ENCODE measurements at places on chromosomes 6 and 20.

- no peak for DNase-seq
Observed at GRCh38 chr20:45495501-45495941, 19.9 kb downstream of the SPINT3 start.

DNA sequence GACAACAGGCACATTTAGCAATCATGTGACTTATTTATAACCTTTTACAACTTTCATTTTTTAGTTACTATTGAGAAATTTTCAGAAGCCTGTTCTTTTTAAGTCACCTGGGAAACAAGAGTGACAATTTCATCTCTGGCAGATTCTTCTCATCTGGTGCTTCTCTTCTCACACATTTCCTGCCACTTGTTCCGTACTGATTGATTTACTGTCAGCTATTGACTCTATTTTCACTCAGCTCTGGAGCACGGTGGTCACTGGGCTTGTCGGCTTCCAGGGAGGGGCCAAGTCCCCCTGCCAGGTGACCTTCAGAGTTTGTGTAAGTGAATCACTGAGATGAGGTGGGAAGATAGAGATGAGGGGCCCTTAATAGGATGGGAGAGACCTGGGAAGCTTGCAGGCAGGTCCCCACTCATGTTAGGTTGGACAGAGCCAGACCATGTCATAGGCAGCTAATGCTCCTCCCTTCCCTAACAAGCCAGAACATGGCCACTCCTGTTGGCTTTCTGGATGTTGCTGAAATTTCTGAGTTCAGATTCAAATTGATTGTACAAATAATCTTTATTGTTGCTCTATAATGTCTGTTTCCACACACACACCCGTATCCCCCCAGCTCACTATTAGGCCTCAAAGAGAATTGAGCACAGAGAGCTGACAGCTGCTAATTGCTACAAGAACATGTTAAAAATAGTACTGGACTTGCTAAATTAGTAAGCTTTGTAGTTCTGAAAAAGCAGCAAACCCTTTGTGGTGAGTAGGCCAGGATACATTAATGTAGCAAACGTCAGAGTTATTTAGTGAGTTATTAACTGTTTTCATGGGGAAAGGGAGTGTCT, 13.3 kb downstream of the DUSP22 start:
- peak; percentile 98 for DNase-seq

GRCh38 chr6:142301651-142302391, at the start of gene ADGRG6:
Gene ADGRG6, plus strand, starts transcription at chr6:142302007. Its CDS starts 323 bp downstream, at chr6:142302330.
- DNase-seq, result peak; percentile 43

- no peak for DNase-seq
Observed at GRCh38 chr20:61671559-61671958, 394.1 kb downstream of the TAF4 start.

DNA sequence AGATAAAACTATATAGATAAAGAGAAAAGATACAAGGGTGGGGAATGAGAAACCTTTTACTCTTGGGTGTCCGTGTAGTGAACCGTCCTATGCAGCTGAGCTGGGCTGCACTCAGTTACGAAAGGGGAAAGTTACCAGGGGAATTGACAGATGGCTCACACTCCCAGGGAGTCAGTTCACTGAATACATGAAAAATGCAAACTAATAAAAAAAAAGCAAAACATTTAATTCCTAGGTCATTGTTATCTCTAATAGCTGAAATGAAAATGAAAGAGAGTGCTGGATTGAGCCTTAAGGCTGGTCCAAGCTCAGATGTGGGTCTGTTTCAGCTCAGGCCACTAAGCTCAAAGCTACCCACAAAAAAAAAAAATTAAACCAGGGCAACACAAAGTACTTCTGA, 138.0 kb downstream of the THBS2 start:
- DNase-seq, result no peak

- no peak for DNase-seq
Observed at GRCh38 chr20:40506537-40506939, 182.5 kb downstream of the MAFB start.

DNA sequence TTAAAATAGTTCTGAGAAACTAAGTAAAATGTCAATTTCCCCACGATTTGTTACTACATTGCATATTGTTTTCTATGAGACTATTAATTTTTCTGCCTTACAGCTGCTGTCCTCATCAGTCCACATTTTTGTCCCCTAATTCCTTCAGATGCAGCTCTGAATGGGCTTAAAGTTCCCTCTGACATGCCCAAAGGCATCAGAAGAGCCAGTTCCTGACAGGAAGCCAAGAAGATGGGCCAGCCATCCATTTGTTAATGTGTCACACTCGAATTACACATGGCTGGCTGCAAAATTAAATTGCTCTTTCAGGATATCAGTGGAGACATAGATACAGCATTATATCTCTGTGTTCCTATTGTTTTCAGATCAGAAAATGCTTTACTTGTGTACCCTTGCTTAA, 1223.0 kb downstream of the EPHA7 start:
- DNase-seq, result no peak

DNA sequence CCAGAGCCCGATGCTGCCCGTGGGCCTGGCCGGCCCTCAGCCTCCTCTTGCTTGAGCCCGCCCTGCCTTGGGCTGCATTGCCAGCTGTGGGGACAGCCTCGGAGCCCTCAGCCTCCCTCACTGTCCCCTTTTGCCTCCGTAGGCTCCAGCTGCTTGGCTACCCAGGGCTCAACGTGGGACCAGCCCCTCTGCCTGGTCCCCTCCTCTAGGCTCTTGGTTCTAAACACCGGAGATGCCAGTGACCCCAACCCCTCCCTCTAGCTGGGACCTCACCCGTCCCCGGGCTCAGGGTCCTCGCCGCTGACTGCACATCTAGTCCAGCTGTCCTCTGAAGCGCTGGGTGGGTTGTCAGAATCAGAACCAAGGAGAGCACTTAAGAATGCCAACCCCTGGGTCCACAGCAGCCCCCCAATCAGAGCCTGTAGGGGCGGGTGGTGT, 345.2 kb downstream of the ZFAND3 start:
- no peak for DNase-seq

GRCh38 chr6:57173886-57174510, 1.9 kb downstream of the BAG2 start:
- DNase-seq, result no peak

GRCh38 chr6:159464816-159465215, 228.2 kb downstream of the SOD2 start:
- DNase-seq, result no peak

- DNase-seq, result no peak
Observed at GRCh38 chr20:48623906-48624265, 203.9 kb downstream of the PREX1 start.

- DNase-seq, result no peak
Observed at GRCh38 chr20:32634041-32634805, 39.5 kb downstream of the C20orf203 start.

All from GM13977 (cell line).